ENCODE measurements at places on chromosomes 13 and 19. TPM values are rescaled to one million over a fixed set of nuclear protein-coding genes. Genes with fewer than 3 reads are reported as not detected.
A peak's percentile ranks its signal among the peaks of the same experiment; 100 is the strongest.

The RYR1 gene
- 0.89 TPM for total RNA-seq

- no peak overlapping the region for H3K27ac ChIP-seq
- H3K36me3 ChIP-seq = no peaks in the 10 kb centered on the region
- H3K4me1 ChIP-seq = peaks cover 7% of the 10 kb centered on the region
- DNase-seq = no peak
- no peak overlapping the region for H3K4me3 ChIP-seq
These were observed 11.5 kb downstream of the CEBPG start for GRCh38 chr19:33384983-33385382.

The PALM gene
- 13.5 TPM for total RNA-seq

The CA11 gene
- 1.4 TPM for total RNA-seq

DNA sequence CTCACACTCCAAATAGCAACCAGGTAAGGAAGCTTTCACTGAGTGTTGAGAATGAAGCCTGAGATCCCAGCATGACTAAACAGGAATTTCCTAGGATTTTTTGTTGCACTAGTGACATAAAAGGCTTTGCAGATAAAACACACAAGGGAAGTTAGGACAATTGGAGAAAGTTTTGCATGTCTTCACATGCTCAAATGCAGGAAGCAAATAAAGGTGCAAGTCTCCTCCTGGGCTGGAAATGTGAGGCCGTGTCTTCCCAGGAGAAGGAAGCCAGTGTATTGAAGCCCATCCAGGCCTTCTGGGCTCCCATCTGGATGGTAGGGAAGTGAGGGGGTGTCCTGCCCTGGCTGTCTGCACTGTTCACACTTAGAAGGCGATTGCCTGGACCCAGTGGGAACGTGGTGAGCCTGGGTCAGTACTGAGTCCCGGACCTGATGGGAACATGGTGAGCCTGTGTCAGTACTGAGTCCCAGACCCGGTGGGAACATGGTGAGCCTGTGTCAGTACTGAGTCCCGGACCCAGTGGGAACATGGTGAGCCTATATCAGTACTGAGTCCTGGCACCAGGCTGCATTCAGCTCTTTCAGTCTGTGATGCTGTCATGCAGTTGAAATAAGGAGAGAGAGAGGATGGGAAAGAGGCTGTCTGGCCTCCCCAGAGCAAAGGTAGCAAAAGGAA is 38.7 kb downstream of the SIAH3 start:
- no peak overlapping the region for H3K27ac ChIP-seq
- H3K4me1 ChIP-seq = no peaks in the 10 kb centered on the region
- DNase-seq = no peak
- no peaks in the 10 kb centered on the region for H3K27me3 ChIP-seq

DNA sequence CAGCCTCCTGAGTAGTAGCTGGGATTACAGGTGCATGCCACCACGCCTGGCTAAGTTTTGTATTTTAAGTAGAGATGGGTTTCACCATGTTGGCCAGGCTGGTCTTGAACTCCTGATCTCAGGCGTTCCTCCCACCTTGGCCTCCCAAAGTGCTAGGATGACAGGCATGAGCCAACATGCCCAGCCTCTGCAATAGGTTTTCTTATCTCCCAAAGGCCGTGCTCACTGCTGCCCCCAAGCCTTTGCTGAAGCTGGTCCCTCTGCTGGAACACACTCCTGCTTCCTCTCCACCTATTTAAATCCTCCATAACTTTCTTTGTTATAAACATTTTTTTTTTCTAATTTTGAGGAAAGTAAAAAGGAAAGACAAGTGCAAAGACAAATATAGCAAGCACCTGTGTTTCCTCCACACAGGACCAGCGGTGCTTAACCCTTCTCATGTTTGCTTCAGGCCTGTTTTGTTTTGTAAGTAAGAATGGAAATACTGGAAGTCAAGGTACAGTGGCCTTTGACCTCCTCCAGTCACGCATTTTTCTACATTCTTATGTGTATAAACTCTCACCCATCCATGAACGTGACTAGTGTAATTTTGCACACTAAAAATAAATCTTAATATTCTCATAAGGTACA is 14.5 kb upstream of the TNFAIP8L1 start:
- DNase-seq = no peak
- no peak overlapping the region for H3K4me3 ChIP-seq
- no peak overlapping the region for H3K27ac ChIP-seq
- no peaks in the 10 kb centered on the region for H3K36me3 ChIP-seq

DNA sequence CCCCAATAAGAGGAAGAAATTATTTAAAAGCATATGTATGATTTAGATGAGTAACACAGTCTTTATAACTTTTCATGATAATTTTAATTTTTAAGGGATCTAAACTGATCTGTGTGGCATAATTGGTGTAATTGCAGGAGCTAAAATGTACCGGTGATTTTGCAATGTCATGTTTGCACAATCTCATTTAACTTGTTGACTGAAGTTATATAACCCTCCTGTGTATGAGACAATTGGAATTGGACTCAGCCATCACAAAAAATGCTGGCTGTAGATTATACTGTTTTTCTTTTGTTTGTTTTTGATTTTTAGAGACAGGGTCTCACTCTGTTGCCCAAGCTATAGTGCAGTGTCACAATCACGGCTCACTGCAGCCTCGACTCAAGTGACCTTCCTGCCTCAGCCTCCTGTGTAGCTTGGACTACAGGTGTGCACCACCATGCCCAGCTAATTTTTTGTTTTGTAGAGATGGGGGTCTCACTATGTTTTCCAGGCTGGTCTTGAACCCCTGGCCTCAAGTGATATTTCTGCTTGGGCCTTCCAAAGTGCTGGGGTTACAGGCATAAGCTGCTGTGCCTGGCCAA is 26.1 kb downstream of the FGF9 start:
- H3K4me1 ChIP-seq = no peaks in the 10 kb centered on the region
- H3K4me3 ChIP-seq = no peak overlapping the region
- no peak for DNase-seq
- H3K36me3 ChIP-seq = no peaks in the 10 kb centered on the region
- H3K27me3 ChIP-seq = no peaks in the 10 kb centered on the region

- H3K27ac ChIP-seq = no peak overlapping the region
- H3K4me1 ChIP-seq = no peaks in the 10 kb centered on the region
- H3K36me3 ChIP-seq = no peaks in the 10 kb centered on the region
- no peak overlapping the region for H3K4me3 ChIP-seq
- peak; percentile 50 for DNase-seq
These were observed 116.4 kb downstream of the TM9SF2 start for GRCh38 chr13:99617474-99618255.

GRCh38 chr19:28497137-28497536 is 715.8 kb downstream of the UQCRFS1 start:
- H3K27ac ChIP-seq = no peak overlapping the region
- no peaks in the 10 kb centered on the region for H3K36me3 ChIP-seq
- no peaks in the 10 kb centered on the region for H3K4me1 ChIP-seq
- H3K27me3 ChIP-seq = no peaks in the 10 kb centered on the region

DNA sequence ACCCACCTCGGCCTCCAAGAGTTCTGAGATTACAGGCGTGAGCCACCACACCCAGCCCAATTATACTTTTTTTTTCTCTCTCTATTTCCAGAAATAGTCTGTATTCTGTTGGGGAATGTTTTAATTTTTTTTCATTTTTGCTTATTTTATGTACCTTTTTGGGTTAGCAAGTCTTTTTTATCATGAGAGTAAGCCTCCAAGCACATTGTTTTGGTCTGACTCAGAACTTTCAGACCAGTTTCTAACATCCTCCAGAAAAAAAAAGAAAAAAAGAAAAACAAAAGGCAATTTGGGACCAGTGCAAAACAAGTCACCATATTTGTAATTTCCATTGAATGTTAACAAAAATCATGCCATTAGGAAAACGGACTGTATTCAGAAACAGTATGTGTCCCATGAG is 1465.5 kb downstream of the SLITRK5 start:
- H3K36me3 ChIP-seq = no peaks in the 10 kb centered on the region
- no peak overlapping the region for H3K27ac ChIP-seq
- DNase-seq = no peak
- H3K4me3 ChIP-seq = no peak overlapping the region
- no peaks in the 10 kb centered on the region for H3K27me3 ChIP-seq
- H3K4me1 ChIP-seq = no peaks in the 10 kb centered on the region

The IL11 gene
- 0.64 TPM for total RNA-seq

GRCh38 chr19:44722131-44723121 is 23.5 kb downstream of the CEACAM16 start:
- no peak overlapping the region for H3K27ac ChIP-seq
- H3K4me3 ChIP-seq = no peak overlapping the region
- no peaks in the 10 kb centered on the region for H3K27me3 ChIP-seq
- no peak for DNase-seq

The FAM83E gene
- total RNA-seq = 150 TPM

GRCh38 chr13:32911506-32911905 is 104.7 kb upstream of the KL start:
- no peaks in the 10 kb centered on the region for H3K4me1 ChIP-seq
- DNase-seq = no peak
- no peak overlapping the region for H3K4me3 ChIP-seq
- H3K27me3 ChIP-seq = no peaks in the 10 kb centered on the region
- H3K36me3 ChIP-seq = no peaks in the 10 kb centered on the region
- no peak overlapping the region for H3K27ac ChIP-seq

- H3K27me3 ChIP-seq = no peaks in the 10 kb centered on the region
- no peaks in the 10 kb centered on the region for H3K36me3 ChIP-seq
- H3K4me1 ChIP-seq = no peaks in the 10 kb centered on the region
- no peak overlapping the region for H3K27ac ChIP-seq
- H3K4me3 ChIP-seq = no peak overlapping the region
- DNase-seq = no peak
These were observed 110.2 kb upstream of the GJB6 start for GRCh38 chr13:20342311-20342710.

DNA sequence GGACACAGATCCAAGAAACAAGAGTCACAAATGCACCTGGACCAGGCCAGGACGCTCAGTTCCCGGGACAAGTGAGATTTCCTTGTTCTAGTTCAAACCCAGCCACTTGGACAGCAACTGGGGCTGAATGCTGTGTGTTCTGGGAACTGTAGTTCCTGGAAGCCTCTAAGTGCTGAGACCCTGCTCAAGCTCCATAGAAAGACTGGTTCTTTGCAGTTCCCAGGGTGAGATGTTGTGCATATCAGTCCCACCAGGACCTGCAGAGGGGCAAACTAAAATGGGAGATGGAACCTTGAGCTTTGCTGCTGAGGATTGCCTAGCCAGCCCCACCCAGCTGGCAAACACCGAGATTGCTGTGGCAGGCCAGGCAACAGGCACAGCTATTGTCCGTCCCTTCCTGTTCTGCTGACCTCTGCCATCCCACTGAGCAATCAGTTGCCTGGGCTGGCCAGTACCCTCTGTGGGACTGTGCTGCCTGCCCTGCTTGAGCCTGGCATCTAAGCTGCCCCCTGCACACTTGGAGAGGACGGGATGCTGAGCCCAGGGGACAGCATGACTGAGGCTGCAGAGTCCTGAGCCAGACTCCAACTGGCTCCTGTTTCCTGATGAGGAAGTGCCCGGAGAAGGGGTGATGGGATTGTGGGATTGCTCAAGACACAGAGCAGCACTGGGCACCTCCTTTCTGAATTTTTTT is 1.4 kb upstream of the GIPC1 start:
- no peaks in the 10 kb centered on the region for H3K27me3 ChIP-seq
- no peaks in the 10 kb centered on the region for H3K36me3 ChIP-seq
- peak; percentile 83 for DNase-seq
- no peak overlapping the region for H3K4me3 ChIP-seq
- H3K27ac ChIP-seq = peak overlapping the region; percentile 95
- peaks cover 15% of the 10 kb centered on the region for H3K4me1 ChIP-seq

- no peaks in the 10 kb centered on the region for H3K27me3 ChIP-seq
- H3K27ac ChIP-seq = no peak overlapping the region
- DNase-seq = no peak
- no peaks in the 10 kb centered on the region for H3K4me1 ChIP-seq
These were observed 3.4 kb downstream of the SLITRK1 start for GRCh38 chr13:83878691-83879430.

The BST2 gene
- total RNA-seq = 12.8 TPM

DNA sequence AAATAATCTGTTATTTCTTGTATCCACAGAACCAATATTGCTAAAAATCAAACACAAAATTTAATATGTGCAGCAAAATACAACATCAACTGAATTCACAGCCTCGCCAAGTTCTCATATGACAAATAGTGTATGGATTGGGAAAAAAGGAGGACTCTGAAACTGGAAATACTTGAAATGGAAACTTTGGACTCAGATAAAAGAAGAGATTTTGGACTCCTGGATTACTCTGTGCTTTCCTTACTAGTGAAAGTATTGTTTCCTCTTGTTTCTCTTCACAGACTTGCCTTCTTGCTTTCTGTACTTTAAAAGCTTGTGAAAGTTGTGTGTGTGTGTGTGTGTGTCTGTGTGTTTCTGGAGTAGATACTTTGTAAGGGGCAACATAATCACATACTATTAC is 1596.3 kb downstream of the PCDH9 start:
- H3K4me3 ChIP-seq = no peak overlapping the region
- no peaks in the 10 kb centered on the region for H3K27me3 ChIP-seq
- H3K27ac ChIP-seq = no peak overlapping the region
- DNase-seq = no peak
- no peaks in the 10 kb centered on the region for H3K36me3 ChIP-seq

DNA sequence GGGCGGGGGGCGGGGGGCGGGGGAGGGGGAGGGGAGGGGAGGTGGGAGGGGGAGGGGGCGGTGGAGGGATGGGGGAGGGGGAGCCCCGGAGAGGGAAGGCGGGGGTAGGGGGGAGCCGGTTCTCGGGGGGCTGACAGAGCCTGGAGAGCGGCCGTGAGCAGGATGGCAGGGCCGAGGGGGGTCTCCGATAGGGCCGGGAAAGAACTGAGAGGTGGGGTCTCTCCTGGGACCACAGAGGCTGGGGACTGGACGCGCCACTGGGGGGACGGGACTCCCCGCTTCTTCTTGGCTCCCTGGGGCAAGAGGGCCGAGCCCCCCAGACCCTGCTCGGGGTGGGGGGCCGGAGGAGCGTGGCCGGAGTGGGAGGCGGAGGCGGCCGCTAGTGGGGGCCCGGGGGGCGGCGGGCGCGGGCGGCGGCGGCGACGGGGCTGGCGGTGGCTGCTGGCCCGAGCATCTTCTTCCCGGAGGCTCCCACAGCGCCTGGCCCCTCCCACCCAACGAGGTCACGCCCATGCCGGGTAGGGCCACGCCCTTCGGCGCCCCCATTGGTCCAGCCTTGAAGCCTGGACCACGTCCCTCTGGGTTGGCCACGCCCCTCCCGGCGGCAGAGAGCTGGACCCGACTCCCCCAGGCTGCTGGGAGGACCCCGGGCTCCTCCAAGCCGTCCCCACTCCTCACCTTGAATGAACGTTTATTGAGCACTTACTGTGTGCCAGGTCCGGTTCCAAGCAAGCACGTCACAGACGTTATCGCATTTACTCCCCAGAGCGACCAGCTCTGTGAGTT is at the start of gene NOVA2:
TSS of gene NOVA2 (minus strand) at position 313 of the 786 bp plus-strand sequence. CDS start 514 bp downstream, outside the sequence.
- H3K4me1 ChIP-seq = no peaks in the 10 kb centered on the region
- no peak within 1 kb of the TSS for H3K27ac ChIP-seq
- DNase-seq = peak; percentile 33
- peaks cover 48% of the 10 kb centered on the region for H3K27me3 ChIP-seq
- H3K36me3 ChIP-seq = no peaks in the 10 kb centered on the region
- no peak within 1 kb of the TSS for H3K4me3 ChIP-seq

DNA sequence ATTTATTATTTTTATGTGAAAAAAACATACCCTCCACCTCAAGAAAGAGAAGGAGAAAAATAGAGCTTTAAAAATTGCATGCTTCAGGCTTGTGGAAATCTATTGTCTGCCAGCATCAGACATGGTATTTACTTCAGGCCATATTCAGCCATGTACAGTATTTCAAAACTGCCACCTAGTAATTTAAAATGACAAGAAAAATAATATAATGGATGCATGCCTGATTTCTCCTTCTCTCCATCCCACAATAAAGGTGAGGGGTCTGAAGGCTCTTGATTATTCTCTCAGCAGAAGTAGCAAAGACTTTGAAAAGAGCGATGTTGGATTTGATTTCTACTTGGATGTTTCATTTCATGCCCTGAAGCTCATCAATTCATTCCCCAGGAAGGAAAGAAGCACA is 250.7 kb downstream of the TBC1D4 start:
- H3K36me3 ChIP-seq = no peaks in the 10 kb centered on the region
- H3K27ac ChIP-seq = no peak overlapping the region
- no peaks in the 10 kb centered on the region for H3K27me3 ChIP-seq
- no peak for DNase-seq
- H3K4me1 ChIP-seq = no peaks in the 10 kb centered on the region
